ENCODE measurements at places on chromosomes 5 and 9. TPM values are rescaled to one million over a fixed set of nuclear protein-coding genes. Genes with fewer than 3 reads are reported as not detected.

The FANCC gene
- total RNA-seq, result 11.0 TPM

The C9orf153 gene
- 0.46 TPM for total RNA-seq

The FAM81B gene
- not detected for total RNA-seq

The STC2 gene
- total RNA-seq, result 49.1 TPM

The SLC6A19 gene
- total RNA-seq, result 0.01 TPM

The CDC20B gene
- 0.07 TPM for total RNA-seq

The THG1L gene
- 27.1 TPM for total RNA-seq

The ACTBL2 gene
- total RNA-seq, result 0.03 TPM

The WNT8A gene
- total RNA-seq, result not detected

The TRIM36 gene
- total RNA-seq, result 1.5 TPM

The FAM153A gene
- not detected for total RNA-seq
